ENCODE measurements at places on chromosomes 7 and 10.

- DNase-seq, result no peak
These were observed 42.4 kb downstream of the STARD3NL start for GRCh38 chr7:38220452-38220851.

- DNase-seq, result no peak
These were observed 138.2 kb downstream of the USP6NL start for GRCh38 chr10:11473128-11473760.

DNA sequence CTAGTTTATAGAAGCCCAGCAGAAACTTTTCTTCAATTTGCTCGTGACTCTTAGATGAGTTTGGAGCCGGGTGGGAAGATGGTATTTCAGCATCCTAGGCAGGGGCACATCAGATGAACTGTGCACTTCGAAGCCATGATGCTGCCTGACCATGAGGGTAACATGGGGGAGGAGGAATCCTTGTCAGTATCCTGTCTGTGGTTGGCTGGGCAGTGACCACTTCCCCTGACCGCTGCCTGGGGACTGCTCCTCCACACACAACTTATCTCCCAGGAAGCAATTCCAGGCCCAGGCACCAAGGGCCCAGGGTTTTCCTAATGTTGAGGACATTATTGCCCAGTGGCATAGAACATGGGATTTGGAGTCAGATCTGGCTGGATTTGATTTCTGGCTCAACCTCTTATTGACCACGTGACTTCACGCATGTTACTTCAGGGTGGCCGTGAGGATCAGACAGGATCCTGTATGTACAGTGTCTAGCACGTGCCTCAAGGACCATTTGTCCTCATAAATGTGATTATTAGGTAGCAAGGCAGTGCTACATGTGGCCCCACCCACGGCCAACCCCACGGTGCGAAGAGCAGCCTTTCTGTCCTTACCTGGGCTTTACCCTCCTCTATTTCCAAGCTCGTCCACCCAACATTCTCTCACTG, 65.2 kb downstream of the PTPRE start:
- no peak for DNase-seq

- DNase-seq, result no peak
These were observed 54.3 kb upstream of the ECHDC3 start for GRCh38 chr10:11687779-11688447.

DNA sequence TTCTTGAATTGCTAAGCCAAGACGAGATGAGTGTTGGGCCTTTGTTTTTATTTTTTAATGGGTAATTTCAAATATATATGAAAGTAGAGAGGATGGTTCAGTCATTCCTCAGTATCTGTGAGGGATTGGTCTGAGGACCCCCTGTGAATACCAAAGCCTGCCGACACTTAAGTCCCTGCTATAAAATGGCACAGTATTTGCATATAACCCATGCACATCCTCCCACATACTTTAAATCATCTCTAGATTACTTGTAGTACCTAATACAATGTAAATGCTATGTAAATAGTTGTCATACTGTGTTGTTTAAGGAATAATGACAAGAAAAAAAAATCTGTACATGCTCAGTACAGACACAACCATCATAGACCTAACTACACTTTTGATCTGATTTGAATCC, 73.4 kb downstream of the NOD1 start:
- DNase-seq, result no peak

GRCh38 chr10:20898866-20899535, 1.9 kb upstream of the NEBL start:
- no peak for DNase-seq

Data from hematopoietic multipotent progenitor cell treated with erythropoietin and hydrocortisone succinate and interleukin-3 and kit ligand, for 15 days (in vitro differentiated cells).